ENCODE measurements at places on chromosomes 12 and 14. TPM values are rescaled to one million over a fixed set of nuclear protein-coding genes. Genes with fewer than 3 reads are reported as not detected.

ABCD4 gene
- 10.5 TPM for polyA plus RNA-seq

CPNE6 gene
- 0.03 TPM for polyA plus RNA-seq

ACSM4 gene
- polyA plus RNA-seq: not detected

- peak; percentile 91 for DNase-seq
Observed at GRCh38 chr14:104708606-104709268, 15.3 kb upstream of the ADSS1 start.

P2RX4 gene
- 24.6 TPM for polyA plus RNA-seq

LUM gene
- polyA plus RNA-seq: 324 TPM

DNA sequence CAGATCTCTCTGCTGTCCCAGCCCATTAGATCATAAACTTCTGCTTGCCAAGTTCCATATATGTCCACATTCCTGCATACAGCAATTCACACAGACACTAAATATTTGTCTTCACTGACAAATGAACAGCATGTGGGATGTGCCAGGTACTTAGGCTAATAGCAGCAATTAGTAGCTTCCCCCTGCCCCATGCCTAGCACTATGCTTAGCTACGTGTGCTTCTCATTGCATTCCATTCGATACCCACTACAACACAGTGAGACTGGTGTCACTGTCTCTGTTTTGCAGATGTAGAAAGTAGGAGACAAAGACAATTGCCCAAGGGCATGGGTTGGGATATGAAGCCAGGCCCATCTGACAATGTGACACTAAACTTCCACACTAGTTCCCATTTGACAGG lies 308.4 kb downstream of the BCL11B start:
- no peak for DNase-seq

GRCh38 chr14:104650057-104650980 lies 39.1 kb upstream of the INF2 start:
- DNase-seq: peak; percentile 90

CD163 gene
- 22.3 TPM for polyA plus RNA-seq

DGLUCY gene
- polyA plus RNA-seq: 11.9 TPM

DNA sequence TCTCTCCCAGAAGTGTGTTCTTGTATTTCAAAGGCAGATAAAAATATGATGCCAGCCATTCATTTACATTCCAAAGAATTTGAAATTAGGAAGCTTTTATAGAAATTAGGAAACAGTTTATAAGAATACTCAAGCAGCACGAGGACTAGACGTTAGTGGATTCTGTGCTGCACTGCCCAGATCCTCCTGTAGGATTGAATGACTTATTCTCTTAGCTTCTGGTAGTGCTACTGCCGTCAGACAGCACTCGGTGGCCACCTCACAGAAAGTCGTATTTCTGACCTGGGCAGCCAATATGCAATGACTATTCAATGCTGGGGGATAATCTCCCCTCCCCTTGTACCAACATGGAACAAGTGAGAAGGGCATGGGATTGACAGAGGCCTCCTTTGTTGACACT lies 326.4 kb downstream of the RPL10L start:
- no peak for DNase-seq

GRCh38 chr12:28602786-28603185 lies 412.5 kb downstream of the CCDC91 start:
- no peak for DNase-seq

- DNase-seq: no peak
Observed at GRCh38 chr12:101305794-101306193, 25.9 kb downstream of the UTP20 start.

DNA sequence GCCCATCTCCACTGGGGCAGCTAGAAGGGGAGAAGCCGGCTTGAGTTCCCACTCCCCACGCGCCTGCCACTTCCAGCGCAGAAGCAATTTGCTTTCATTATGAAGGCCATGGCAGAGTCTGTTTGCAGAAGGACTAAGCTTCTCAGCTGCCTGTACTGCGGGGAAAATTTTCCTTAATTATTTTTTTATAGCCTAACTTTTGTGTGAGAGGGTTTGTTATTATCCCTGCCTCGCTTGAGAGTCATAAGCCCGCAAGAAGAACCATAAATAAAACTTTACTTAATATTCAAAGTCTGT lies 56.0 kb upstream of the DLK1 start:
- no peak for DNase-seq
